Thoracic aorta (tissue), 2 donors: ENCODE measurements at places on chromosomes 6 and 20. TPM values are rescaled to one million over a fixed set of nuclear protein-coding genes. Genes with fewer than 3 reads are reported as not detected.

MDFI gene
- 10.3 TPM for total RNA-seq

TGM3 gene
- 0.27 TPM for total RNA-seq

GPLD1 gene
- total RNA-seq: 22.3 TPM

PHACTR1 gene
- 42.9 TPM for total RNA-seq

PKIB gene
- 0.81 TPM for total RNA-seq

MAS1 gene
- total RNA-seq: 0.14 TPM

BFSP1 gene
- total RNA-seq: 3.0 TPM

SALL4 gene
- not detected for total RNA-seq

GNAS-AS1 gene
- total RNA-seq: 0.21 TPM

C6orf132 gene
- total RNA-seq: 2.4 TPM

PI3 gene
- not detected for total RNA-seq

CD83 gene
- total RNA-seq: 1.1 TPM

ETV7 gene
- 5.4 TPM for total RNA-seq

COL20A1 gene
- total RNA-seq: not detected

VIP gene
- total RNA-seq: 0.63 TPM
